ENCODE measurements at places on chromosomes 3 and 15.
A peak's percentile ranks its signal among the peaks of the same experiment; 100 is the strongest.

GRCh38 chr3:172256101-172256734, 192.0 kb downstream of the GHSR start:
- no peak for DNase-seq

DNA sequence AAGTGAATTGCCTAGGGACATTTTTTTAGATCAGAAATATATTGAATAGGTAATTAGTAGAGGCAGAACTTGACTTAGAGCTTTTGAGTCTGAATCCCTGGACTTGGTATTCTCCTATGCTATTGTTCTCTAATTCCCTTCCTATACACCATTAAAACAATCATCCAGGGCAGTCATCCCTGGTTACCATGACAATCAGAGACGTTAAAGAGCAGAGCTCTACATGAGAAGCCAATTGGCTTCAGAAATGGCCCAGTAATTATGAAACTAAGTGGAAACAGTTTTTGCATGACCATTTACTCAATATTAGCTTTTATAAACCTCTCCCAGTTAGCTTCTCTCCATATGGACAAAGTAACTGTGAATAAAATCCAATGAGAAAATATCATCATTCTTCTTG, 182.1 kb upstream of the TP63 start:
- DNase-seq = no peak

DNA sequence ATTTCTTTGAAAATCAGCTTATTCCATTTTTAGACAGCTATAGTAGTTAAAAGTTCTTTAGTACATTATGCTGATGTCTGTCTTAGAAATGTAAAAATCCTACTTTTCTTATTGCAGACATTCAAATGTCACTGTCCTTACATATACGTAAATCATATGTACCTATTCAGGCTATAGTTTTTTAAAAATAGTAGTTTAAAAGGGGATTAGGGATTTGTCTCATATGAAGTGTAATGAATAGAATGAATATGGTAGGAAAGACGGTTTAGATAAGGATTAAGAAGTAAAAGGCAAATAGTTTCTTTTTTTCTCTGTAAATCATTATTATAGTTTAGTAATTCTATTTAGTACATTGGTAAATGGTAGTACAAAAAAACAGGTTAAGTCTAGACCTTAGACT, 7.4 kb downstream of the DIPK2A start:
- no peak for DNase-seq

- DNase-seq = no peak
These were observed 393.7 kb downstream of the LSAMP start for GRCh38 chr3:116051586-116051985.

GRCh38 chr3:112138219-112138969, 5.3 kb upstream of the GCSAM start:
- no peak for DNase-seq

DNA sequence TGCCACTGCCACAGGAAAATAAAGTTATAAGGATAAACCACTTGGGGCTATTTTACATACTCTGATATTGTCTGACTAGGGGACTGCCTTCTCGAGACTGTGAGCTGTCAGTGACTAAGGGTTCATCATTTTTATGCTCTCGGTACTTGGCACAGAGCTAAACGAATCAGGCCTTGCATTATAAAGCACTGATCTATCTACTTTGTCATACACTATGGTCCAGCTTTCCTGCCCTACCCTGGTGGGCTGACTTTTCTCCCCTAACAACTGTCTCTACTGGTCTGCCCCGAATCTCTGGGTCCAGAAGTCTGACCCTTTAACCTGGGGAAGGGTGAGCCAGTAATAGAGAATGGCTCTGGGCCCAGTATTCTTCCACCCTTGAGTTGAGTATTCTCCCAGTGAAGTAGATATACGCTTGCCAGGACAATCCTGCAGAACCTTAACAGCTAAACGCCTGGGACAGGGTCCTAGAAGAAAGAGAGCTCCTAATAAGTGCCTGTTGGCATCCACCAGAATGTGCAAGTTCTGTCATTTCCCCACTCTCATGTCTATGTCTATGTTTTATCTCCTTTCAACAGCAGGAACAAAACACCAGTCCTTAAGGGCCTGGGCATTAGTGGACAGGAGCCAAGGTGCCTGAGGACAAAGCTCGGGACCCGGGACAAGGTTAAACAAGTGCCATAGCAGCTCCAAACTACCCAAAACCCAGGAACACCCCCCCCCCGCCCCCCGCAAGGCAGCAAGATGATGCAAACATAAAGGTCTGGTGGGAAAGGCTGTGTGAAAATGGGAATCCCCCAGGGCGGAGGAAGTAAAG, 1.2 kb downstream of the LARP6 start:
- no peak for DNase-seq

DNA sequence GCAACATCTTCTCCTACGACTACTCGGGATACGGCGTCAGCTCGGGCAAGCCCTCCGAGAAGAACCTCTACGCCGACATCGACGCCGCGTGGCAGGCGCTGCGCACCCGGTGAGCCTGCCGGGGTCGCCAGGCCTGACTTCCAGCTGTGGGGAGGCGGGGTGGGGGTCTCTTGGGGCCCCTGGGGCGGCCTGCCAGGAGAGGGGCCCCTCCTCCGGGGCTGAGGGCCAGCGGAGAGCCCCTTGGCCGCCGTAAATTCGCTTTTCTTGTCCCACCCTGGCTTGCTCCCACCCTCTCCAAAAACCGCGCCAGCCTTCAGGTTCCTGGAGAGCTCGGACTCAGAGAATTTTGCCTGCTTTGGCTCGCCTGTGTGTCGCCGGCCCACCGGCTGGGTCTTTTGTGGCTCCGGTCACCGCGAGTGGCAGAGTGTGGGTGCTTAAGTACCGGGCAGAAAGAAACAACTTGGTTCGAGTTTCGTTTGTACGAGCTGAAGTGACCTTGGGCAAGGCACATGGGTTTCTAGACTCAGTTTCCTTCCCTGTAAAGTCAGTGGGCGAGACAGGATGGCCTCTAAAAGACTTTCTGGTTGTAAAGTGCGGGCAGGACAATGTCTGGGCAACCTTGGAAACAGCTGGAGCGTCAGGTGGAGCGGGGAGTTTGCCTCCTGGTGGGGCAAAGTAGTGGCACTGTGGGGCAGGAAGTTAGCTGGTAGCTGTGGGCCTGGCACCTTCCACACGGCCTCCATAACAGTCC, 976 bp downstream of the ABHD17C start:
- peak; percentile 13 for DNase-seq

- DNase-seq = no peak
These were observed 11.4 kb upstream of the MGA start for GRCh38 chr15:41648770-41649169.

GRCh38 chr3:67515778-67516177, 138.6 kb downstream of the SUCLG2 start:
- DNase-seq = no peak
